ENCODE measurements at places on chromosomes 12 and 14.

DNA sequence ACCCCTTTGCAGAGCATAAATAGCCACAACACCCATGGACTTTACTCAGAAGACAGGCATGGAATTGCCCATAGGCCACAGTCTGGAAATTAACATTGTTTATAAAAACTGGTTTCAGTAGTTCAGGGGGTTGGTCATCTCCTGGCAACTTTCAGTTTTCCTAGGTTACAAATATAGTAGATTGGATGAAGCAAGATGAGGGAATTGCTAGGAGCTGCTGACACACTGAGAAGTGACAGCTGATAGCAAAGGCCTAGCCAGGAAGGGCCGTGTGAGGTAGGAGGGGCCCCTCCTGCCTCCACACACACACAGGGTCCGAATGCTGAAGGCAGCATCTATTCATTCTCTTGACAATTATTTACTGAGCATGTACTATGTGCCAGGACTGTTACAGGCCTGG lies 8.3 kb downstream of the GALNT16 start:
- peaks cover 61% of the 10 kb centered on the region for H3K27me3 ChIP-seq
- H3K27ac ChIP-seq = no peak overlapping the region
- DNase-seq = no peak
- no peak overlapping the region for H3K4me3 ChIP-seq
- H3K36me3 ChIP-seq = no peaks in the 10 kb centered on the region

GRCh38 chr14:80930836-80931389 lies 10.6 kb downstream of the CEP128 start:
- no peak overlapping the region for H3K4me3 ChIP-seq
- DNase-seq = no peak
- H3K27me3 ChIP-seq = no peaks in the 10 kb centered on the region
- H3K27ac ChIP-seq = no peak overlapping the region
- H3K36me3 ChIP-seq = no peaks in the 10 kb centered on the region

- H3K27me3 ChIP-seq = peaks cover 13% of the 10 kb centered on the region
- H3K4me3 ChIP-seq = no peak overlapping the region
- H3K36me3 ChIP-seq = no peaks in the 10 kb centered on the region
Measured at GRCh38 chr14:74237441-74237840, 1.8 kb upstream of the VSX2 start.

DNA sequence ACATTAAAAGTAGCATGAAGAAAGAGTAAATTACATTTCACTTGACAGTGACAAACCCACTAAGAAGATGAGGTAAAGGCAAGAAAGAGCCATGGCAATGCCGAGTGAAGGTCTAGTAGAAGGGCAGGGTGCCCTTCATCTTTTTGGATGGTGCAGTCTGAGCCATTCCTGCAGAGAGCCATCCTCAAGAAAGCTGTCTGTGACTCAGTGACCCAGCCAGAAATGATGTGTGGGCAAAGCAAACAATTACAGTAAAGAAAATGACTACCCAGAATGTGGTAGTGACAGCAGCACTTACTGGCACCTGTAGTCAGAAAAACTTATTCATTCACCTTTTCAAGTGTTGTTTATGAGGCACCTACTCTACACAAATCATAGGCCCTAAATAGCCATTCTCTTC lies 281.7 kb downstream of the DUSP6 start:
- H3K27me3 ChIP-seq = no peaks in the 10 kb centered on the region
- no peak for DNase-seq
- no peaks in the 10 kb centered on the region for H3K36me3 ChIP-seq
- no peak overlapping the region for H3K4me3 ChIP-seq
- H3K27ac ChIP-seq = no peak overlapping the region
- no peaks in the 10 kb centered on the region for H3K4me1 ChIP-seq

GRCh38 chr14:68238976-68239375 lies 419.4 kb downstream of the RAD51B start:
- no peak overlapping the region for H3K27ac ChIP-seq
- H3K36me3 ChIP-seq = no peaks in the 10 kb centered on the region
- no peaks in the 10 kb centered on the region for H3K27me3 ChIP-seq
- no peak overlapping the region for H3K4me3 ChIP-seq

GRCh38 chr14:92603309-92604242 lies 90.0 kb downstream of the RIN3 start:
- no peak overlapping the region for H3K27ac ChIP-seq
- H3K4me1 ChIP-seq = no peaks in the 10 kb centered on the region
- no peaks in the 10 kb centered on the region for H3K36me3 ChIP-seq
- no peaks in the 10 kb centered on the region for H3K27me3 ChIP-seq
- DNase-seq = no peak

DNA sequence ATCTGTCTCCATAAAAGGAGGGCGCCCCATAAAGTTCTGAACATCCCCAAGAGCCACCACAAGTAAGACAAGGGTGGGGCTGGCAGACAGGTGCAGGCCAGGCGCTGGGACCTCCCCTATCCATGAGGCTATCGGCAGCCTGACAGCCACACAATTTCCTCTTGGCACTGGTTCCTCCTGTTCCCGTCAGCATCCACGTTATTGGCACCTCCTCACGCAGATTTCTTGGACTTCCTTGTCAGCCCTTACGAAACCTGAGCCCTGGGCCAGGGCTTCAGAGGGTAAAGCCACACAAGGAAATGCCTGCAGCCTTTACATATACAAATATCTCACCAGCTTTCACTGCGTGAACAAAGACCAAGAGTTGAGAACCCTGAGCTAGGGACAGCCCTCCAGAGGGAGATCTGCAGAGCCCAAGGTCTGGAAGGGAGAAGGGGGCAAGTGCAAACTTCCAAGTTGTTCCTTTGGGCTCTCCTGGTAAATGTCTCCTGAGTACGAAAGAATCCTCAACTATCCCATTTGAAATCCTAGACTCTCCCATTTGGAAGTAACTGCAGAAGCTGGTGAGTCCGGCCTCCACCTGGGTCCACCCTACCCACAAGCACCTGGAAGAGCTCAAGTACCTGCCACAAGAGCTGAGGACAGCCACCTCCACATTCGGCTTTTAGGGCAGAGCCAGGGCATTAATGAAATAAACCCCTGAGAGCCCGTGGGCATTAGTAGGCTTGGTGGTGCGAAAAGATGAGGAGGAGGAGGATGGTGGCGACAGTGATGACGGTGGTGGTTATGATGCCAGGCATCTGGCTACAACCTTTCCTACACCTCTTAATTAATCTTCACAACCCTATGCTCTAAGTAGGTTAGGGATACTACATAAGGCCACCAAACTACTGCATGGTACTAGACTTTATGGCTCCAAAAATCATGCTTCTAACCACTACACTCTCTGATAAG lies 5.5 kb upstream of the TC2N start:
- no peak for DNase-seq
- H3K27me3 ChIP-seq = no peaks in the 10 kb centered on the region
- H3K4me1 ChIP-seq = no peaks in the 10 kb centered on the region

DNA sequence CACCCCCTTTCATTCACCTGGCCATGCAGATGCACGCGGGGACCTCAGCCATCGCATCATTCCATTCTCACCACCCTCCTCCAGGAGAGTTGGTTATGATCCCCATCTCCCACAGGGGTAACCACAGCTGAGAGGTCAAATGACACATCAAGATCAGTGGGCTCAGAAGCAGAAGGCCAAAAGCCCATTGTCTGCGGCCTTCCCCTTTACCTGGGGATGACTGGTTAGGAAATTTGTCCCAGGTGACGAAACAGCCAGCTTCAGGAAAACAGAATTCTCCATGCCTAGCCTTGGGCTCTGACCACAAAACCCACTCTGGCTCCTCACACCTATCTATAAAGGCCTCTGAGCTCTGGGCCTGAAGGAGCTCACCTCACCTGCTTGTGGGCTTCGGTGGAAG lies 36.1 kb downstream of the ZFP36L1 start:
- H3K4me1 ChIP-seq = peaks cover 23% of the 10 kb centered on the region
- H3K27me3 ChIP-seq = no peaks in the 10 kb centered on the region
- no peaks in the 10 kb centered on the region for H3K36me3 ChIP-seq
- no peak overlapping the region for H3K4me3 ChIP-seq

GRCh38 chr12:5220835-5221234 lies 177.2 kb downstream of the KCNA5 start:
- H3K27ac ChIP-seq = no peak overlapping the region
- H3K36me3 ChIP-seq = no peaks in the 10 kb centered on the region
- H3K4me3 ChIP-seq = no peak overlapping the region
- DNase-seq = peak; percentile 24
- no peaks in the 10 kb centered on the region for H3K27me3 ChIP-seq
- H3K4me1 ChIP-seq = peaks cover 11% of the 10 kb centered on the region

DNA sequence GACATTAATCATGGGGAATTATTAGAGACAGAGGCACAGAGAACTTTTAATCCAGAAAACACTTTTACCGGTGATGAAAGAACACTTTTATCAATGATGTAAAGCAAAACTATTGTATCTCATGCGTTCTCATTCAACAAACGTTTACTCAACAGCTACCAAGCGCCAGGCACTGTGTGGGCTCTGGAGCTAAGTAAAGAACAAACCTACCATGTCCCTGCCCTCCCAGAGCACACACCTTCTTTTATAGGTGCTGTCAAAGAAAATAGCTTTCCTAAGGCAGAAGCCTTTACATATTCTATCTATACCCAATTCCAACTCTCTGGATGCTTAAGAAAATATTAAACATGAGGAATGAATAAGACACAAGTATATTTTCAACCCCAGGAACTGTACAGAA lies 91.1 kb downstream of the FOXN3 start:
- H3K27ac ChIP-seq = no peak overlapping the region
- no peak overlapping the region for H3K4me3 ChIP-seq
- no peaks in the 10 kb centered on the region for H3K27me3 ChIP-seq
- no peaks in the 10 kb centered on the region for H3K4me1 ChIP-seq
- no peaks in the 10 kb centered on the region for H3K36me3 ChIP-seq
- DNase-seq = no peak

DNA sequence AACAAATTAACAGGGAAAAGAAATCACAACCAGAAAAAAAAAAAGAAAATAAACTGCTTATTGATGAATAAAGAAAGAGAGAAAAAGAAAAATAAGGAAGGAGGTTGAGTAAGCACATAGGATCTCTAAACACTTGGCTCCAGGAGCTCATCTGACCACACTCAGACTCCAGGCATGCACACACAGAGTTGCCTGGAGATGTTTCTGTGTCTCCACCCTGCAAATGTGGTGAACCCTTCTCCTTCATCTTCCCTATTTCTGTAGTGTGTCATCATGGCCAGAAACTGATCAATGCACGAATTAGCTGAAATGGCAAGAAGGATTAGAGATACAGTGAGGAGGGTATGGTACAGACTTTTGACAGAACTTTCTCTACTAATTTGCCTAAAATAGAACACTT lies 20.2 kb downstream of the OR4N2 start:
- no peak overlapping the region for H3K4me3 ChIP-seq
- DNase-seq = no peak
- no peak overlapping the region for H3K27ac ChIP-seq
- no peaks in the 10 kb centered on the region for H3K27me3 ChIP-seq

DNA sequence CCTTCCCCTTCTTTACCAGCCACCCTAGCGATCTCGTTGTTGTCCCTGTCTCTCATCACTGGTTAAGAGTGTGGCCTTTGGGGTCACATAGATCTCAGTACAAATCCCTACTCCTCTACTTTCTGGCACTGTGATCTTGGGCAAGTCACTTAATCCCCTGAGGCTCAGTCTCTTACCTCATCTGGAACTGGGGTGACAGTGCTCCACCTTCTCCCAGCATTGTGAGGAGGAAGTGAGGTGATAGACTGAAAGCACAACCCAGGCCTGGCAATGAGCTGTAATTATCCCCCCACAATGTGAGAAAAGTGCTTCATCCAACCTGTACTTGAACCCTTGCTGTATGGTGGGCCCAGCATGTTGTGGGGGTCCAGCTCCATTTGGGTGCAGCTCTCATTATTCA lies 48.0 kb downstream of the IRAK3 start:
- H3K27me3 ChIP-seq = peaks cover 5% of the 10 kb centered on the region
- no peak for DNase-seq
- no peak overlapping the region for H3K4me3 ChIP-seq
- H3K36me3 ChIP-seq = no peaks in the 10 kb centered on the region

GRCh38 chr14:92392711-92393110 lies 69.7 kb downstream of the SLC24A4 start:
- H3K4me3 ChIP-seq = no peak overlapping the region
- peaks cover 39% of the 10 kb centered on the region for H3K27me3 ChIP-seq
- peak; percentile 12 for DNase-seq
- no peak overlapping the region for H3K27ac ChIP-seq
- H3K4me1 ChIP-seq = no peaks in the 10 kb centered on the region

GRCh38 chr12:117527479-117527855 lies 166.0 kb upstream of the NOS1 start:
- peaks cover 2% of the 10 kb centered on the region for H3K27me3 ChIP-seq
- no peak overlapping the region for H3K4me3 ChIP-seq
- no peaks in the 10 kb centered on the region for H3K4me1 ChIP-seq
- no peaks in the 10 kb centered on the region for H3K36me3 ChIP-seq
- no peak overlapping the region for H3K27ac ChIP-seq

- no peak overlapping the region for H3K4me3 ChIP-seq
- H3K36me3 ChIP-seq = no peaks in the 10 kb centered on the region
- peaks cover 3% of the 10 kb centered on the region for H3K4me1 ChIP-seq
- no peak for DNase-seq
Measured at GRCh38 chr12:75337905-75338304, 3.4 kb downstream of the GLIPR1L1 start.

GRCh38 chr14:86525673-86526072 lies 995.7 kb downstream of the FLRT2 start:
- no peaks in the 10 kb centered on the region for H3K27me3 ChIP-seq
- no peaks in the 10 kb centered on the region for H3K36me3 ChIP-seq
- no peak overlapping the region for H3K4me3 ChIP-seq
- H3K4me1 ChIP-seq = no peaks in the 10 kb centered on the region

DNA sequence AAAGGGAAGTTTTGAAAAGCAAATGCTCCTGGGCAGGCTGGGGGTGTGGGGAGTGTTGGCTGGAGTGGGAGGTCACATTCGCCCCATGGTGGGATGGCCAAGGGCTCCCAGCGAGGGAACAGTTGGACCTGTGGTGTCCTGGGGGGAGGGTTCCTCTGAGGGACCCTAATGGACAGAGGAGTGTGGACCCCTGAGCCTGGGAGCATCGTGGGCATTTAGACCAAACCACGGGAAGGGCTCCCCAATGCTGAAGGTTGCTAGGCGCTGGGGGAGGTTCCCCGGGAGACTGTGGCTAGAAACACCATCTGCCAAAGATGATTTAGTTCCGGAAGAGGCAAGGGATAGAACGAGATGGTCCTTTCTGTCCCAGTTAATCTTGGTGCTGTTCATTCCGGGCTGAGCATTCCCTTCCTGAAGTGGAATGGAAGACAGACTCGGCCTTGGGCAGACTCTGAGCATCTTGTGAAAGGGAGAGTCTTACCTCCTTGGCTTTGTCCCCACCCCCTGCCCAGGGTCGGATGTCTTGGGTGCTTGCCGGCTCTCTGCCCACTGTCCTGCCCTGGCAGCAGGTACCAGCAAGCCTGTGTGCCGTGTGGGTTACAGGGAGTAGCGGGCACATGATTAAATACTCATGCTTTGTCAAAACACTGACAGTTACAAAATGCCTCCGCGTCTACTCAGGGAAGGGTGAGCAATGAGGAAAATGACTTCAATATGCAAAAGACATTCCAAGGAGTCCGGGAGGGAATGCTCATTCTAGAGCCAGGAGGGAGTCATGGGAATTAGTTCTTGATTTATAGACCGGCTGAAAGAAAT lies 215.9 kb downstream of the CACNA1C start:
- H3K4me3 ChIP-seq = no peak overlapping the region
- H3K27me3 ChIP-seq = no peaks in the 10 kb centered on the region
- no peaks in the 10 kb centered on the region for H3K36me3 ChIP-seq

GRCh38 chr12:14340371-14340770 lies 25.1 kb upstream of the ATF7IP start:
- H3K4me1 ChIP-seq = no peaks in the 10 kb centered on the region
- no peak for DNase-seq
- no peaks in the 10 kb centered on the region for H3K36me3 ChIP-seq
- H3K4me3 ChIP-seq = no peak overlapping the region

- H3K4me3 ChIP-seq = no peak overlapping the region
- H3K36me3 ChIP-seq = peaks cover 3% of the 10 kb centered on the region
- H3K4me1 ChIP-seq = peaks cover 38% of the 10 kb centered on the region
- no peak for DNase-seq
- no peaks in the 10 kb centered on the region for H3K27me3 ChIP-seq
Measured at GRCh38 chr14:104712881-104713734, 10.9 kb upstream of the ADSS1 start.

Data from K562 (cell line).